DND-41 (cell line): ENCODE measurements at places on chromosomes 1 and 21.

DNA sequence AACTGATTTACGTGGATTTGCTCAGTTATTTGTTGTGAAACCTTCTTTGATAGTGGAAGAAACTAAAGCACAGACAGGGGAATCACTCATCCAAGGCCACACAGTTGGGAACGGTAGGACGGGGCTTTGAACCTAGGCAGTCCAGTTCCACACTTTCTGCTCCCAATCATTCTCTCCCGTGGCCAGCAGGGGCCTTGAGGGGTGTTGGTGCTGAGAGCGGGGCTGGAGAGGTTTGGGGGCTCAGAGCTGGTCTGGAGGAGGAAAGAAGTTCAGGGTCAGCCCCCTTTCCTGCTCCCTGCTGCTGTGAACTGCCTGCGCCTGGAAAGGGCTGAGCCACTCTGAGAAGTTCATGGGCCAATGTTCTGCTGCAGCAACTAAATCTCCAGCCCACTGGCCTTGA is 31.4 kb upstream of the ACTL8 start:
- no peaks in the 10 kb centered on the region for H3K36me3 ChIP-seq
- H3K27ac ChIP-seq: no peak overlapping the region
- no peaks in the 10 kb centered on the region for H3K27me3 ChIP-seq

DNA sequence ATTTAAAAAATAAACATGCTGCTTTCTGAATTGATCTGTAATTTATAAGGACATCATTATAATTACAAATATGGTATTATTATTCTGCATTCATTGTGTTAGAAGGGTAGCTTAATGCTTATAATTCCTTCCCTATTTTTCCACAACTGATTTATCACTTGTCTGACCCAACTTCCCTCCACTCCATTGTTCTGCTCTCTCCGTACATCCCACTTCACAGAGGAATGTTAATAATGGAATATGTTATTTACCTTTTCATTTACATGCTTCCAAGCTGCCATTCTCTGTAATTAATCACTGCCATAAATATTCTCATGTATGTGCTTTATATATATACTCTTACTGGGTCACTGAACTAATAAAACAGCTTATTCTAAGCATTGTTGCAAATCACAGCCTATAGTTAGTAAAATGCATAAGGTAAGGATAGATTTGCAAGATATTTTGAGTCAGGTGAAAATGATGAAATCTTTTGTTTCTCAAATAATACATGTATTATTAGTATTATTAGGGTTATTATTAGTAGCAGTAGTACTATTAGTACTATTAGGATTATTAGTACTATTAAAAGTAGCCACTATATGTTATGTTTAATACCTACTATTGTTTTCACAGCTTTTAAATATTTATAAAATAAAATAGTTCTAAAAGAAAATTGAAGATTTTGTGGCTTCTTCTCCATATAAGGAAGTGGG is 70.6 kb upstream of the NEK7 start:
- DNase-seq: no peak
- no peak overlapping the region for H3K27ac ChIP-seq
- H3K36me3 ChIP-seq: no peaks in the 10 kb centered on the region
- H3K4me3 ChIP-seq: no peak overlapping the region

- peaks cover 96% of the 10 kb centered on the region for H3K36me3 ChIP-seq
- no peak for DNase-seq
- H3K27me3 ChIP-seq: no peaks in the 10 kb centered on the region
- no peak overlapping the region for H3K27ac ChIP-seq
These were observed 19.7 kb downstream of the SRSF4 start for GRCh38 chr1:29162025-29162424.

DNA sequence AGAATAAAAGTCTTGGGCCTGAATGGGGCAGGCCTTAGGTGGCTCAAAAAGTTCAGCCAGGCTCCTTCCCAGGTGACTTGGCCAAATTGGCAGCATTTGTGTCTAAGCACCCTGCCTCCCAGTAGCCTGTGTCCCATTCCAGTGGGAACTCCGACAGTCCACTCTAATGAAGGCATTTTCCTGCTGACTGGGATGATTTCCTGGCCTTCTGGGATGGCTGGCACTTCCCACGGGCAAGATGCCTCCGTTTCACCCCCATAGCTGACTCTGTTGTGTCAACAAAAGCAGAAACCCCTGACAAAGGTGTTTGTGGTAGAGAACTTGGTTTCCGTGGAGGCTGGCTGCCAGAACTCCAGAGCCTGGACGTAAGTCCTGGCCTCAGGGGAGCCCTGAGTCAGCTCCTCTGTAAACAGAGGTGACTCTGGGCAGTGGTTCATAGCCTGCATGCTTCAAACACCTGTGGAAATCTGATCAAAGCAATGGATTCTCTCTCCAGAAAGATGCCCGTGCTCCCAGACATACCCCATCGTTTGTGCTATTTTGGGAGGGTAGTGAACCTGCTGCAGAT is 36.6 kb downstream of the WNT3A start:
- DNase-seq: no peak
- H3K4me3 ChIP-seq: no peak overlapping the region
- H3K27me3 ChIP-seq: no peaks in the 10 kb centered on the region
- H3K36me3 ChIP-seq: no peaks in the 10 kb centered on the region
- no peaks in the 10 kb centered on the region for H3K4me1 ChIP-seq
- no peak overlapping the region for H3K27ac ChIP-seq

GRCh38 chr1:107683191-107683657 is 281.8 kb downstream of the VAV3 start:
- no peaks in the 10 kb centered on the region for H3K27me3 ChIP-seq
- no peaks in the 10 kb centered on the region for H3K4me1 ChIP-seq
- no peak overlapping the region for H3K27ac ChIP-seq
- H3K4me3 ChIP-seq: no peak overlapping the region
- H3K36me3 ChIP-seq: peaks cover 4% of the 10 kb centered on the region; the same call in 1 of the 2 replicates

DNA sequence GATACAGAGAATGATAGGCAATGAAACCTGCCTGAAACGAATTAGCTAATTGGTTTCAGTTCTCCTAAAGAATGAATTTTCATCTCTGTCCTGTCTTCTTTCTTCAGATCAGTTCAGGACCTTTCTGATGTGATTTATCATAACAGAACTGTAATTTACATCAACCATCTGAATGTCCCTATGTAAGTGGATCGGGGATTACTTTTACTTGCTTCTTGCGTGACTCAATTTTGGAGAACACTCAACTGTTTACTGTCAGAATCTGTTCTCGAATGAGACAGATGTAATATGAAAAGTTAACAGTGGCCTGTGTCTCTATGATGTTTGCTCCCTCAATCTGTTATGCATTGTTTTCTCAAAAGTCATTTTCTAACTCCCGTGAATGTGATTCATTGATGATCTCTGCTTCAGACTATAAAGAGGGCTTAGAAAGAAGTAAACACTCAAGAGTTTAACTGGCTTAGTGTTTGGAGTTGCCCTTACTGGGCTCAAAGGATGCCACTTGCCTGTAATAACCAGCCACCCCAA is 111.0 kb downstream of the GABPA start:
- no peaks in the 10 kb centered on the region for H3K27me3 ChIP-seq
- no peaks in the 10 kb centered on the region for H3K36me3 ChIP-seq
- no peak for DNase-seq
- H3K27ac ChIP-seq: no peak overlapping the region
- H3K4me3 ChIP-seq: no peak overlapping the region

DNA sequence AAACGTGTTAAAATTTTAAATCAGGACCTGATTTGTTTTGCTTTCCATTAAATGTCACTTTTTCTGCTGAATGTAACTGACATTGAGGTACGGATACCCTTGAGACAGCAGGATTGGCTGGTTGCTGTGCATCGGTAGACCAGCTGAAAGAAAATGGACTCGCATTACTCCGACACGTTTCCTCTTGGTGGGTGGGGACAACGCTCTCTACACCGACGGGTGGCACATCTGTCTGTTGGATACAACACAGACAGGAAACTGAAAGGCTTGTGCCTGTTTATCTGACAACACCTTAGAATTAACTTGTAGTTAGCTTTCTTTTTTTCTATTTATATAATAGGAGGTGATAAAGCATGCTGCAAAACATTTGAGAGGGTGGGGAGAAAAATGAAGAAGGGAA is 19.4 kb downstream of the PRPF38A start:
- no peaks in the 10 kb centered on the region for H3K27me3 ChIP-seq
- H3K4me1 ChIP-seq: peaks cover 67% of the 10 kb centered on the region
- H3K27ac ChIP-seq: peak overlapping the region; percentile 94
- DNase-seq: peak; percentile 87

DNA sequence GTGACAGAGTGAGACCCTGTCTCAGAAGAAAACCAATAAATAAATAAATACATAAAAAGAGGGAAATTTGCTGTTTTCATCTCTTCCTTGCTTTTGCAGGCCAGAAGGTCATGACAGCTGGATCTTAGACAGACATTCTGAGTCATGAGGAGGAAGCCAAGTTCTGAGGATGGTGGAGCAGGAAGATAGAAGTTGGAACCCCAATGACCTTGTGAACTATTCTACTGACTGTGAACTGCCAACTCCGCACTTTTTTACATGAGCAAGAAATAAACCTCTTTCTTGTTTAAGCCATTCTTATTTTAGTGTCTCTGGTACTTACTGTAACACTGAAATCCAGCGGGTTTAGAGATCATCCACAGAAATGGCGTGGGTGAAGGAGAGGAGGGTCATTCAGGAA is 8.5 kb downstream of the CD84 start:
- no peak overlapping the region for H3K4me3 ChIP-seq
- no peaks in the 10 kb centered on the region for H3K36me3 ChIP-seq
- no peaks in the 10 kb centered on the region for H3K27me3 ChIP-seq
- DNase-seq: no peak
- H3K4me1 ChIP-seq: peaks cover 45% of the 10 kb centered on the region

DNA sequence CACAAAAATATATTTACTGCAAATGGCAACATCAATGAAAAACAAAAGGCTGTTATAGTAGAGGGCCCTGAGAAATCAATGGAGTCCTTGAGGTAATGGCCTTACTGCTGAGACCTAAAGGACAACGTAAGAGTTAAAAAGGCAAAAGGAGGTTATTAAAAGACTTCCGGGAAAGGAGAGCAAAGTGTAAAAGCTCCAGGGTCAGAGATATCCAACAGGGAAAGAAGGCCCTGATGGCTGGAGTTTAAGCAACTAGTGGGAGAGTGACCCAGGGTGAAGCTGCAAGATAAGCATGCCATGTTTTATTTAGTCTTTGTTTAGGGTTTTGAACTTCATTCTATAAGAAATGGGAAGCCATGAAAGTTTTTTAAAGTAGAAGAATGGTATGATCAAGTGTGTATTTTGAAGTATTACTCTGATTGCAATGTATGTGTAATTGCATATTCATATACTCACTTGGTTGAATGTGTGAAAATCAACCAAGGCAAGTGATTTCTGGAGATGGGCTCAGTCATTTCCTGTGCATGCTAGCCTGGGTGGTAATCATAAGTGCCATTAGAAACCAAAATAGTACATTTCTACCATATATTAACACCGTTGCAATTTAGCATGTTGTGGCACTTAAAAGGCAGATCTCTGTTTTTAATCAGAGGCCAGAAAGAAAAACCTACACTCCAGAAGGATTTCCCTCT is 5.3 kb upstream of the DPYD start:
- H3K36me3 ChIP-seq: no peaks in the 10 kb centered on the region
- DNase-seq: no peak
- H3K4me1 ChIP-seq: peaks cover 11% of the 10 kb centered on the region

DNA sequence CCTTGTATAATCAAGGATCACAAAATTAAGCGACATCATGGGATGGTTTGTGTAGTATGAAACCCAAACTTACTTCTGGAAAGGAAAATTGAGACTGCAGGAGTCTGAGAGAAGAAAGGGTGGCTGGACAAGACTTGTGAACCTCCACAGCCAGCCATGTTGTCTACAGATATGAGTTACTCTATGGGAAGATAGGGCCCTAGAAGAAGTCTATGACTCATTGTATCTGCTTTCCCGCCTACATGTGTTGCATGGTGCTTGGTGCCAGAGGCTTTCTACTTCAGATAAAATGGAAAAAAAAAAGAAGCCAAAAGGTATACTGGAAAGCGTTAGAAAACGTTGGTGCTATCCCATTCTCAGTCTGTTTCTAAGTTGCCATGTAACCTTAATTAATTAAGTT is 18.7 kb upstream of the OR6N2 start:
- no peaks in the 10 kb centered on the region for H3K4me1 ChIP-seq
- no peak overlapping the region for H3K4me3 ChIP-seq
- H3K27me3 ChIP-seq: peaks cover 25% of the 10 kb centered on the region
- H3K36me3 ChIP-seq: no peaks in the 10 kb centered on the region
- DNase-seq: no peak
- no peak overlapping the region for H3K27ac ChIP-seq

DNA sequence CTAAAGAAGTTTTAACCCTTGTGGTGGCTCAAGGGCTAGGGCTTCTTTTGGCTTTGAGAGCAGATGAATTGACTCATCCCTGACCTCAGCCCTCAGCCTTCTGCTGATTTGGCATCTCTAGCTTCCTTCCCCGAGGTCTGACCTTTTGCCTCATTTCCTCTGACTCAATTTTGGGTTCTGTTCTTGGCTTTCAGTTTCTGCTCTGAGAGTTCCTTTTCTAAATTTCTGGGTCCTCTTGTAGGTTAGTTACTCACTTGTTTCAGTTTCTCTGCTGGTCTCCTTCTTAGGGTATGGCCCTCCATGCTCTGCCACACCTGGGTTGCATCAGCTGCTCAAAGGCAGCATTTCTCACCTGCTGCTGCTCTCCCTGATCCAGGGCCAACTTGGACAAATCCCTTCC is 19.4 kb downstream of the PDE4B start:
- no peaks in the 10 kb centered on the region for H3K36me3 ChIP-seq
- no peak for DNase-seq
- H3K27me3 ChIP-seq: no peaks in the 10 kb centered on the region
- H3K4me1 ChIP-seq: no peaks in the 10 kb centered on the region

- no peak for DNase-seq
- H3K4me1 ChIP-seq: peaks cover 20% of the 10 kb centered on the region
- H3K27ac ChIP-seq: no peak overlapping the region
- H3K36me3 ChIP-seq: 0 out of 2 replicates have a peak, but pooled peaks cover 3% of the 10 kb centered on the region
- H3K27me3 ChIP-seq: no peaks in the 10 kb centered on the region
These were observed 15.9 kb upstream of the PRDM15 start for GRCh38 chr21:41894922-41895557.

DNA sequence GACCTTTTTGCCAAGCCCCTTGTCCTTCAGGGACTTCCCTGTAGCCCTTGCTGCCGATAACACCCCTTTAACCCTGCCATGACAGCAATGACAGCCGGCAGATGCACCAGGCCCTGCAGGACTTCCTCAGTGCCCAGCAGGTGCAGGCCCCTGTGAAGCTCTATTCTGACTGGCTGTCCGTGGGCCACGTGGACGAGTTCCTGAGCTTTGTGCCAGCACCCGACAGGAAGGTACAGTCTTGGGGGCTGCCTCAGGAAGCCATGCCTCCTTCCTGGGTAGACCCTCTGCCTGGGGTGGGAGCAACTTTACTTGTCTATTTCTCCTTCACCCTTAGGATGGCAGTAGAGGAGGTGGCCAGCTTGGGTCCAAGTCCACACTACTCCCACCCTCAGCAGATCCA is 16.1 kb upstream of the PADI6 start:
- no peaks in the 10 kb centered on the region for H3K27me3 ChIP-seq
- H3K4me1 ChIP-seq: no peaks in the 10 kb centered on the region
- H3K4me3 ChIP-seq: no peak overlapping the region
- H3K36me3 ChIP-seq: no peaks in the 10 kb centered on the region
- no peak for DNase-seq

DNA sequence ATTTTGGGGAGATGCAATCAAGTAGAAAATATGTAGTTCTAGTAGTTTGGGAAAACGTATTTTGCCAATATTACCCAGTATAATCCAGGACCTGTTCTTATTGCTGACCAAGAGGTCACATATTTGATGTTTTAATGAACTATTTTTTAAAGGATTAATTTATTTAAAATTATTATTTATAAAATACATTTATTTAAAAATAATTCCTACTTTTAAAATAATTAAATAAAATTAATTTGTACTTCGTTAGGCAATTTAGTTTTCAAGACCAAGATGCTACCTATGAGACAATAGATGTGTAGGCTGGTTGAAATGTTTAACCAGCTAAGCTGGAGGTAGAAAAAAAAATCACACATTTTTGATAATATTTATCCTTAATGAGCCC is 140.4 kb upstream of the BEND5 start:
- DNase-seq: no peak
- peaks cover 4% of the 10 kb centered on the region for H3K27me3 ChIP-seq
- no peaks in the 10 kb centered on the region for H3K4me1 ChIP-seq
- H3K36me3 ChIP-seq: no peaks in the 10 kb centered on the region
- H3K4me3 ChIP-seq: no peak overlapping the region
